SJSA1 (cell line): ENCODE measurements at places on chromosomes 2 and 18. TPM values are rescaled to one million over a fixed set of nuclear protein-coding genes. Genes with fewer than 3 reads are reported as not detected.

GRCh38 chr2:102059151-102059550, 67.4 kb downstream of the IL1R2 start:
- DNase-seq = no peak

DNA sequence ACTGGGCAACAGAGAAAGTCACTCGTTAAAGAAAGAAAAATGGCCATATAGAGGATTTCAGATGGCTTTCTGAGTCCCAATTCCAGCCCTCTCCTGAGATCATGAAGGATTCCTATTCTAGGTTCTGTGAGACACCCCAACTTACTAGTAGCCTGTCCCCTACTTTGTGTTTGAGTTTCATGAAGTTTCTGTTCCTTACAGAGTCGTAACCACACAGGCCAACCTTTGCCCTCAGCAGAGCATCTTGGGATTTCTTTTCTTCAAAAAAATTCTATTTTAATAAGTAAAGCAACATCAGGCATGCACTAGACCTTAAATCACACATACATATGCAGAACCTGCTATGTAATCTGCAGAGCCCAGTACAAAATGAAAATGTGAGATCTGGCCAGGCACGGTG, 30.4 kb downstream of the TMEM247 start:
- DNase-seq = no peak

GRCh38 chr2:57313678-57314077, 732.9 kb upstream of the VRK2 start:
- DNase-seq = no peak

DNA sequence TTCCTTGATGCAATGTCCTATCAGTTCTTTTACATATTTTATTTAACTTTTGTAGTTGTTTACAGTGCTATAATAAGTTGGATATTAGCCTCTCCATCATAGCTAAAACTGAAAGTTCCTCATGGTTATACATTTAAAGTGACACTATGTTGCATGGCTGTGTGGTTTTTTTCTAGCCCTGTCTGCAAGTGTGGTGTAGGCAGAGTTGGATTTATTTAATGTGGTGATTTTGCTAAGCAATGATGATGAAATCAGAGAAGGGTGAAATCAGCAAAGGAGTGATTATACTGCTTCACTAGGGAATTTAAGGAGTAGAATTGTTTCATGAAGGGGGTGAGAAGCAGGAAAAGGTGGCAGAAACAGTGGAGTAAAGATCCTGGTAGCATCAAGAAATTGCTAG, 18.3 kb upstream of the ENOSF1 start:
- DNase-seq = no peak

DNA sequence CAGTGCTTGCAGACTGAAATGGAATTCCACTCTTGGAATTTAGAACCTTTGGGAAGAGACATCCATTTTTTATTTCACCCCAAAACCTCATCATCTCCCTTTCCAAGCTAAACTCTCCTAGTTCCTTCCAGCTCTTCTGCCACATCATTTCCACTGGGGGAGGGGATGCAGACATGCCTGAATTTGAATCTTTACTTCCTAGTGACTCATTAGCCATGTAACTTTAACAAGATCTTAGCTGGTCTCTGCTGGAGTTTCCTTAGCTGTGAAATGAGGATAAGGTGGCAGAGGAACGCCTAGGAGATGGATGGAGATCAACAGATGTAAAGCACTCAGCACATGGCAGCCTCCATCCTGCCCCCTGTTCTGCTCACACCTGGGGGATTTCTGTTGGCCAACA, 266.8 kb downstream of the EN1 start:
- DNase-seq = no peak

GRCh38 chr2:71150082-71150816, 19.8 kb downstream of the MPHOSPH10 start:
- no peak for DNase-seq

- no peak for DNase-seq
Measured at GRCh38 chr2:197052356-197052755, 125.8 kb upstream of the PGAP1 start.

GRCh38 chr2:38073211-38074057, 2.5 kb downstream of the CYP1B1 start:
- DNase-seq = no peak

GRCh38 chr2:240244543-240244942, 104.1 kb upstream of the OTOS start:
- DNase-seq = no peak

DNA sequence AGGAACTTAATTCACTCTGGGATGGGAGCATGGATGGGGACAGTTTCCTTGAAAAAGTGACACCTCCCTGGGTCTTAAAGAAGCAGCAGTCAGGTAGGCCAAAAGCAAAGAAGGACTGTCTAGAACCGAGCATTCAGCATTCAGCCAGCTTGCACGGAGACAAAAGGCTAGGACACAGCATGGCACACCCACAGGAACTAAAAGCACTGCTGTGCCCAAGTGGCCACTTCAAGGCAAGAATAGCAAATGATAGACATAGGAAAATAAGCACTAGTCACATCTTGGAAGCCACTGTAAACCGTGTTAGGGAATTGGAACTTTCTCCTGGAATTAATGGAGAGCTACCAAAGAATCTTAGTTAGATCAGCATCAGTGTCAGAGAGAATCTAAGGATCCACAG, 47.0 kb downstream of the LRP2 start:
- no peak for DNase-seq

- no peak for DNase-seq
Measured at GRCh38 chr18:46732201-46732600, 24.7 kb downstream of the ST8SIA5 start.

DNA sequence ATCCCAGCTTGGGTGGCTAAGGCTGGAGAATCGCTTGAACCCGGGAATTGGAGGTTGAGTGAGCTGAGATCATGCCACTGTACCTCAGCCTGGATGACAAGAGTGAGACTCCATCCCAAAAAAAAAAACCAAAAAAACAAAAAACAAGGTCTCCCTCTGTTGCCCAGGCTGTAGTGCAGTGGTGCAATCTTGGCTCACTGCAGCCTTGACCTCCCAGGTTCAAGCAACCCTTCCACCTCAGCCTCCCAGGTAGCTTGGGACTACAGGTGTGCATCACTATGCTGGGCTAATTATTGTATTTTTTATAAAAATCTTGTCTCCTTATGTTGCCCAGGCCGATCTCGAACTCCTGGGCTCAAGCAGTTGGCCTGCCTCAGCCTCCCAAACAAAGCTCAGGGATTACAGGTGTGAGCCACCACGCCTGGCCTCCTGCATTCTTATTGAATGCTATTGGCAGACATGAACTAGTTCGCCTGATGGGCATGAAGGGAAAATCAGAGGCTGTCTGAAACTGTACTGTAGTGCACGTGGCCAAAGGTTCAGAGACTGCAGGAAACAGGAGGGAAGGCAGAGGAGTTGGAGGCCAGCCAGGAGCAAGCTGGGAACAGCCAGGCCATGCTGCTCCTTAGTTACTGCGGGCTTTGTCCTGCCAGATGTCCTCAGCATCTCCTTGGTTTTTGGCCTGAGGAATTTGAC, 16.0 kb upstream of the ASXL2 start:
- DNase-seq = no peak

- peak; percentile 17 for DNase-seq
Measured at GRCh38 chr18:8794156-8794933, 89.0 kb downstream of the MTCL1 start.

DNA sequence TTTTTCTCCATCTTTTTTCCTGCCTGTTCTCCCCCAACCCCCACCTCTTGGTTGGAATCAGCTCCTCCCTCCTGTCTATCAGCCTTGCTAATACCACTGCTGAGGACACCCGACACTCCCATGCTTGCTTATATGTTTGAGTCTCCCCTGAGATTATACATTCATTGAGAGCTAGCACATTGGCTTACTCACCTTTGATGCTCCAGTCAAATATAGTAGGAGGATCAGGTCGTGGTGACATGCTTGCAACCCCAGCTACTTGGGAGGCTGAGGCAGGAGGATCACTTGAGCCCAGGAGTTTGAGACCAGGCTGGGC, 91.5 kb upstream of the CCBE1 start:
- no peak for DNase-seq

DNA sequence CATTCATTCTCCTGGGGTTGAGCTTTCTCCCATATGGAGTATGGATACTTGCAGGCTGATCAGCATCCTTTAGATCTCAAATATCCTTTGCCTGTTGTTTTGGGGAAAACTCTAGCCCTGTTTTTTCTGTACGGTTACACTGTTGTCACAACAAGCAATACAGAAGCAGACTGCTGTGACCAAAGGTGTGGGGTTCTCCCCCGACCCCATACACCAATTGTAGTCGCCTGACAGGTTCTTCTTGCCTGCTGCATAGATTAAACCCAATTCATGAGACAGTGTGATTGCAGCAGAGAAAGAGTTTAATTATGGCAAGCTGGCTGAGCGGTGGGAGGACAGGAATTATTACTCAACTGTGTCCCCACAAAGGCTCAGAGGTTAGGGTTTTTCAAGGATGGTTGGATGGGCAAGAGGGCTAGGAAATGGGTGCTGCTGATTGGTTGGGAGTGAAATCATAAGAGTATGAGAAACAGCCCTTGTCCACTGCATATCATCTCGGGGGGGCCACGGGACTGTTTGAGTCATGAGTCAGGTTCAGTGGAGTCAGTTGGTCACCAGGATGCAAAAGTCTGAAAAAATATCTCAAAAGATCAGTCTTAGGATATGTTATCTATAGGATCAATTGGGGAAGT, 40.6 kb downstream of the ITGB1BP1 start:
- no peak for DNase-seq

DNA sequence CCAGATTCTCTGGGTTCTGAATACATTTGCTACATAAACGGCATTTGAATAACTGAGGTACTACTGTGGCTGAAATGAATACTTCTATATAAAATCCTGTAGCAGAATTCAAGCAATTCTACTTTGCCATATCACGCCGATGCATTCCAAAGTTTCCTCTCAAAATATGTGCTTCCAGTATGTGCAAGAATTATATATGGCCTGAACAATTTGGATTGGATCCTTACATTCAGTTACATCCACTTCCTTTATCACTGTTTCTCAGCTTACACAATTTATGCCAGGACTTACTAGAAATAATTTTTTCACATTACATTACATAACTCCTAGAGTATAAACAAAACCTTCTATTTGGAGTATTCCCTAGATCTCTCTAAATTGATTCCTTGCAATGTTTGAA, 46.3 kb upstream of the STAT4 start:
- no peak for DNase-seq

- DNase-seq = no peak
Measured at GRCh38 chr2:32688541-32688940, 60.7 kb downstream of the TTC27 start.

DNA sequence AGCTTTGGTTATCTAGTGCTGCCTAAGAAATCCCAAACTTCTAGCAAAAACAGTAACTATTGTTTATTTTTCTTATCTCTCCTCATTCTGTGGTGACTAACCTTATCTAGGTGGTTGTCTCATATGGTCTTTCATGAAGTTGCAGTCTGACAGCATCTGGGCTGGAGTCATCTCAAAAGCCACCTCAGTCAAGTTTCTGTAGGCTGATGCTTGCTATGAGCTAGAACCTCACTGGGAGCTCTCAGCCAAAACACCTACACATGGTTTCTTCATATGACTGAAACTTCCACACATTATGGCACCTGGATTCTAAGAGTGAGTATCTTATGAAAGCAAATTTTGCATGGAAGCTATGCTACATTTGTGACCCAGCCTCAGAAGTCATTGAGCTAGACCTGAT, 596.4 kb upstream of the VRK2 start:
- DNase-seq = no peak

GRCh38 chr18:60936101-60936500, 397.1 kb upstream of the CDH20 start:
- DNase-seq = no peak

GRCh38 chr2:100986157-100986556, 15.9 kb upstream of the RPL31 start:
- DNase-seq = no peak

DNA sequence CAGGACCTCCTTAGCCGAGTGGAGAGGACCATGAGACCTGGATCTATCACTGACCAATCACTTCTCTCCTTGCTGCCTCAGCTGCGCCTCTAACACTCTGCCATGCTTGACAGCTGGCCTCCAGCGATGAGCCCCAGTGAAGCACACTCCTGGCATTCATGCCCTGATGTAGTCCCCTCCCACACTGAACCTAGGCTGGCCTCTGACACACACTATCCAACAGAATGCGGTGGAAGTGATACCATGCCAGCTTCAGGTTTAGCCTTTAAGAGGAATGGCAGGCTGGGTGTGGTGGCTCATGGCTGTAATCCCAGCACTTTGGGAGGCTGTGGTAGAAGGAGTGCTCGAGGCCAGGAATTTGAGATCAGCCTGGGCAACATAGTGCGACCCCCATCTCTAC, 73.7 kb upstream of the LAPTM4A start:
- no peak for DNase-seq

GRCh38 chr2:218569661-218570500, 1.2 kb downstream of the CNOT9 start:
- no peak for DNase-seq

DNA sequence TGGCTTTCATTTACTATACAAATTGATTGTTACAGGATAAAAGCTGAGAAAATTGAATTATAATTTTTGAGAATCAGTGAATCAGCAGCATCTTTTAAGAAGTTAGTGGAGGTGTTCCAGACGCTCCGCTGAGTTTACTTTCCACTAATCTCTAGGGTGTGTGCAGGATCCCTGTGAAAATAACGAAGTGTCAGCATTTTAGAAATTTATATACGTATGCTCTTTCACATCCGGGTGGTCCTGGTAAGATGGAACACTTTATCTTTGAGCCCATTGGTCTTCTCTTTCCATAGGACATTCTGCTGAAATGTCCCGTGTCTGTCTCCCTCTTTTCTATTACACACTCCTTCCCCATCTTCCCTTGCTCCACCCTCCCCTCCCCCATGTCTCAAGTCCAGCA, 268.6 kb upstream of the LRRTM1 start:
- DNase-seq = no peak

GRCh38 chr18:45728336-45729010, 4.5 kb downstream of the SLC14A1 start:
- no peak for DNase-seq

DNA sequence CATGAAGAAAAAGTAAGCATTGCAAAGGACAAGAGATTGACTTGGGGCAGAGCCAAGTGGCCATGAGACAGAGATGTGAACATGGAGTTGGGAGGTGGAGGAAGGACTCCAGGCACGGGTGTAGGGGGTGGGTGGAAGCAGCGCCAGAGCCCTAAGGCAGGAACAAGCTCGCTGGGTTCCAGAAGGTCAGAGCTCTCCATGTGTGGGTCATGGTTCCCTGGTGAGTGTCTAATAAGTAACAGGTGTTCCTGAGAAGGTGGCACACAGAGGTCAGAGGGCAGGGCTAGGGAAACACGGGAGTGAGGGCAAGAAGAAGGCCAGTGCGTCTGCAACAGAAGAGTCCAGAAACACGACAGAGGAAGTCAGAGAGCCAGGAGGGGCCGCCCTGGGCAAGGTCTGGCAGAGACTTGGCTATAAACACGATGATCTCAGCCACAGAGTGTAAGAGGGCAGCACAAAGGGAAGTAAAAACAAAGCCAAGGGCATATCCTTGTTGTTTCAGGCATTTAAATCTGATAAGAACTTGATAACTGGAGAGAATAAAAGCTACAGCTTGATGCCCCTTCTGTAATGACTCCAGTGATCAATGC, 260.8 kb downstream of the TGIF1 start:
- no peak for DNase-seq

NPPC gene
- not detected in 2 replicates for total RNA-seq

SERPINB13 gene
- total RNA-seq = not detected in 2 replicates

RPE gene
- 87.3 and 101 TPM in 2 replicates for total RNA-seq

RIT2 gene
- not detected in 2 replicates for total RNA-seq

CROCC2 gene
- total RNA-seq = not detected in 2 replicates

NBEAL1 gene
- 15.1 and 18.1 TPM in 2 replicates for total RNA-seq

EFHD1 gene
- total RNA-seq = 0.66 and 1.4 TPM in 2 replicates

SPEG gene
- 0.44 and 4.2 TPM in 2 replicates for total RNA-seq

COLEC11 gene
- total RNA-seq = not detected in 2 replicates

TPO gene
- total RNA-seq = not detected in 2 replicates
